ENCODE measurements at places on chromosomes 12 and 14. TPM values are rescaled to one million over a fixed set of nuclear protein-coding genes. Genes with fewer than 3 reads are reported as not detected.

DNA sequence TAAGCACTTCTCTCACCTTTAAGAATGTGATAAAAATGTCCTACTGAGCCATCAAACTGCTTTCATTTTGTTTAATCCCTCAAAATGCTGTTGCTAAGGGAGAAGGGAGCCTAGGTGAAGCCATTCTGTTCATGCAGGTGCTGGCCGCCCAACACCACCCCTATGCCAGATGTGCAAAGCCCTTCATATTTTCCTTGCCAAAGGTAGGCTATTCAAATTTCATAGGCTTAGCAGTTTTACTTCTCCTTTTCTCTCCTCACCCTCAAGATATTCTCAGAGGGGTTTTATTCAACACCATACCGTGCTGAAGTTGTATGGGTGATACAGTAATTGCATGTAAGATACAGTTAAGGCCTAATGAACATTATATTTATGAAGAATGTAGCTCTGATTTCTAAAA, 461.7 kb downstream of the GXYLT1 start:
- DNase-seq: peak; percentile 2
- H3K27ac ChIP-seq: no peak overlapping the region
- no peaks in the 10 kb centered on the region for H3K36me3 ChIP-seq
- H3K4me1 ChIP-seq: no peaks in the 10 kb centered on the region
- H3K4me3 ChIP-seq: no peak overlapping the region

DNA sequence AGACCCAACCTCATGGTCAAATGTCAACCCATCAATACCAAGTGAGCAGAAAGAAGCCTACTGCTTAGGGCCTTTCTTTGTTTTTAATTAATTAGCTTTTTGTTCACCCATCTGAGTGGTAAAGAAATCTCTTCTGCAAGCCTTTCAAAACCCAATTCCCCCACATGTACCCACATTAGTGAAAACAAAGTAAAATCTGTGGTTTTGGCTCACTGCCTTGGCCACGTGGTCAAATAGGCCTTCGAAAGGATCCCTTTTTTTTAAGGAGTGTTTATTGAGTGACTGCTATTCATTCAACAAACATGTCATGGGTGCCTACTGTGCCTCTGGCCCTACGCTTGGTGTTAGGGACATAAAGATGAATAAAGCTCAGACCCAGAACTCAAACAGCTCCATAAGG, 160.1 kb downstream of the NUAK1 start:
- H3K4me1 ChIP-seq: no peaks in the 10 kb centered on the region
- H3K36me3 ChIP-seq: no peaks in the 10 kb centered on the region
- no peak overlapping the region for H3K27ac ChIP-seq
- H3K4me3 ChIP-seq: no peak overlapping the region
- H3K27me3 ChIP-seq: no peaks in the 10 kb centered on the region

DNA sequence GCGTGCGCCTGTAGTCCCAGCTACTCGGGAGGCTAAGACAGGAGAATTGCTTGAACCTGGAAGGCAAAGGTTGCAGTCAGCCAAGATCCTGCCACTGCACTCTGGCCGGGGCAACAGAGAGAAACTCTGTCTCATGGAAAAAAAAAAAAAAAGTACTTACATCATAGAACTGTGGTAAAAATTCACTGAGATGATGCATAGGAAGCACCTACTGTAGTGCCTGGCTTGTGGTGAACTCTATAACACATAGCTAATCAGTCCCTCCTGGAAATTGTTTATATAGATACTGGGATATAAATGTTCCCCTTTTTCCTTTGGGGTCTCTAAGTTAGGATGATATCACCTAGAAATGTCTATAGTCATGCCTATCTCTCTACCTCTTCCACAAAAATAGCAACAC, 89.7 kb upstream of the CPM start:
- no peaks in the 10 kb centered on the region for H3K36me3 ChIP-seq
- no peaks in the 10 kb centered on the region for H3K4me1 ChIP-seq
- H3K27me3 ChIP-seq: no peaks in the 10 kb centered on the region
- no peak overlapping the region for H3K4me3 ChIP-seq
- no peak for DNase-seq

The RTL1 gene
- not detected for polyA plus RNA-seq

GRCh38 chr12:56317675-56318074, 1.9 kb upstream of the CNPY2 start:
- no peak overlapping the region for H3K4me3 ChIP-seq
- H3K4me1 ChIP-seq: peaks cover 12% of the 10 kb centered on the region
- DNase-seq: no peak
- no peaks in the 10 kb centered on the region for H3K27me3 ChIP-seq
- peaks cover 23% of the 10 kb centered on the region for H3K36me3 ChIP-seq
- H3K27ac ChIP-seq: no peak overlapping the region

The IPO4 gene
- 26.7 TPM for polyA plus RNA-seq

The CLEC4C gene
- 0.63 TPM for polyA plus RNA-seq

The DPF3 gene
- 13.4 TPM for polyA plus RNA-seq

DNA sequence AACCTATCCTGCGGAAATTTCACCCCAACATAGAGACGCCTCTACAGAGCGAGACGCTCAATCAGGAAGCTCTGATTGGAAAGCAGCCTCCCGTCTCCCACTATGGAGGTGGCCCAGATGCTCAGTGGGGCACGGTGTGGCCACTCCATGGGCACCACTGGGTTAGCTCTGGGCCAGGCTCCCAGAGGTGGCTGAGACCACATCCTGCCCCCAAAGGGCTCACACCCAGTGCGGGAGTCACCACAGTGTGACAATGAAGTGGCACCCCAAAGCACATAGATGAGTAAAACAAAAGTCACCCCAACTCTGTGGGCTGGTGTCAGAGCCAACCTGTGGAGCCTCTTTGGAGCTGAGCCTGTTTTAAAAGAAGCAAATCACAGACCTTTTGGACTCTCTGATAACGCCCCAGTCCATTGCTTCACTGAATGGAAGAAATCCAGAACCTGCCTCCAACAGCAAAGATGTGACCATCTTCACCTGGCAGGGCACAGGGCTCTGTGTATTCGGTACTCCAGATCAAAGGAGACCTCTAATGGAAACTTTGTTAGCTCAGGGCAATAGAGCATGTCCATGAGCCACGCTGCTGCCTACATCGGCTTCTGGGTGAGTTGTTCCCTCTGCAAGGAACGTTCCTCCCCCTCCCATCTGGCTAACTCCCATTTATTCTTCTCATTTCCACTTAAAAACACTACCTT, 19.6 kb downstream of the CLMN start:
- no peak overlapping the region for H3K27ac ChIP-seq
- H3K36me3 ChIP-seq: no peaks in the 10 kb centered on the region
- H3K4me1 ChIP-seq: peaks cover 51% of the 10 kb centered on the region
- no peak overlapping the region for H3K4me3 ChIP-seq
- no peak for DNase-seq

GRCh38 chr12:109358154-109358869, 10.6 kb downstream of the MYO1H start:
- H3K4me1 ChIP-seq: no peaks in the 10 kb centered on the region
- H3K27me3 ChIP-seq: no peaks in the 10 kb centered on the region
- H3K27ac ChIP-seq: no peak overlapping the region

- H3K4me3 ChIP-seq: no peak within 1 kb of the TSS
- H3K36me3 ChIP-seq: no peaks in the 10 kb centered on the region
- no peak for DNase-seq
- H3K4me1 ChIP-seq: no peaks in the 10 kb centered on the region
- no peak within 1 kb of the TSS for H3K27ac ChIP-seq
Measured at GRCh38 chr14:100323121-100323941, at the start of gene SLC25A47. SLC25A47 (plus strand) TSS chr14:100323339; CDS start chr14:100323415, 76 bp downstream.

DNA sequence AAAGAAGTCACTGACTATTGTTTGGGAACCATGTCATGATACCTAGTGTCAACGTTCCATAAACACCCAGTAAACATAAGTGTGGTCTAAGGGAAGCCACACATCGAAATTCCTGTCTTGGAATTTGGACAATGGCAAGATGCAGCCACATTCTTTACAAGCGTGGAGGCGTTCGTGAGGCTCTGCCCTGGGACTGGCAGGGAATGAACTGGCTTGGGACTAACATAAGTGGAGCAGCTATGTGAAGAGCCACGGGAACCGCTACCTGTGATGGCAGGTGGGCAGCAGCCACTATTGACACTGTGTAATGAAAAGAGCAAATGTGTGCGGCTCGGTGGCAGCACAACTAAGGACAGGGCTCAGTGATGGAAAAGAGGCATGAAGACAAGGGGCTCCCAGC, 10.0 kb upstream of the NRIP2 start:
- DNase-seq: no peak
- H3K4me1 ChIP-seq: no peaks in the 10 kb centered on the region
- H3K36me3 ChIP-seq: no peaks in the 10 kb centered on the region
- H3K27me3 ChIP-seq: no peaks in the 10 kb centered on the region

DNA sequence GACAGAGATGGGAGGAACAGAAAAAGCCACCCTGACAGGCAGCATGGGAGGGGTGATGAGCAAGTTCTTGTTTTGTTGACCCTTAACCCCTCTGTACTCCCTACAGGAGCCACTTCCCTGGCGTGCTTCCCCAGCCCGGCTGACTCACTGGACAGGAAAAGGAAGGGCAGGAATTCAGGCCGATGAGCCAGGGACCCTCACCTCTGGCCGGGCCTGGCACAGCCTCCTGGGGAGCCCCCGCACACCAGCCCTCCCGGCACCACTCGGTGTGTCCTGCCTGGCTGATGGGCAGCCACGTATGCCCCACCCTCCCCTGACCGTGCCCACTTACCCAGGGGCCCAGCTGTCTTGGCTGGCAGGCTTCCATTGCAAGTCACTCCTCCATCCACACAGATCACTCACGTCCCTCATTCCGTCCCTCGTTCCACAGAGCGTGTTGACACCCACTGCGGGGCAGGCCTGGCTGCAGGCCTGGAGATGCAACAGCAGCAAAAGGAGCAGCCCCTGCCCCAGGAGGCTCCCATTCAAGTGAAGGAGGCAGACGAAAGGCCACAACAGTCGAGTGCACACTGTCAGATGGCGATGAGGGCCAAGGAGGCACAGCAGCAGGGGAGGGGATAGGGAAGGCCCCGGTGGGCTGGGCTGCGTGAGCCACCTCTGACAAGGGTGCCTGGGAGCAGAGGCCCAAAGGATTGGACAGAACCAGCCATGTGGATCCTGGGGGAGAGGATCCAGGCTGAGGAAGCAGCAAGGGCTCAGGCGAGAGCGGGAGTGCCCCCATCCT, 19.7 kb upstream of the CD9 start:
- H3K4me1 ChIP-seq: no peaks in the 10 kb centered on the region
- H3K36me3 ChIP-seq: no peaks in the 10 kb centered on the region
- H3K27me3 ChIP-seq: peaks cover 16% of the 10 kb centered on the region
- H3K4me3 ChIP-seq: no peak overlapping the region
- no peak overlapping the region for H3K27ac ChIP-seq

- no peak for DNase-seq
- H3K4me3 ChIP-seq: no peak overlapping the region
- no peak overlapping the region for H3K27ac ChIP-seq
- no peaks in the 10 kb centered on the region for H3K27me3 ChIP-seq
Measured at GRCh38 chr12:131117438-131118245, 163.9 kb downstream of the ADGRD1 start.

GRCh38 chr14:79011091-79011919, 841.1 kb downstream of the NRXN3 start:
- no peaks in the 10 kb centered on the region for H3K4me1 ChIP-seq
- H3K27me3 ChIP-seq: no peaks in the 10 kb centered on the region
- H3K27ac ChIP-seq: no peak overlapping the region
- no peak overlapping the region for H3K4me3 ChIP-seq
- DNase-seq: peak; percentile 7
- no peaks in the 10 kb centered on the region for H3K36me3 ChIP-seq

DNA sequence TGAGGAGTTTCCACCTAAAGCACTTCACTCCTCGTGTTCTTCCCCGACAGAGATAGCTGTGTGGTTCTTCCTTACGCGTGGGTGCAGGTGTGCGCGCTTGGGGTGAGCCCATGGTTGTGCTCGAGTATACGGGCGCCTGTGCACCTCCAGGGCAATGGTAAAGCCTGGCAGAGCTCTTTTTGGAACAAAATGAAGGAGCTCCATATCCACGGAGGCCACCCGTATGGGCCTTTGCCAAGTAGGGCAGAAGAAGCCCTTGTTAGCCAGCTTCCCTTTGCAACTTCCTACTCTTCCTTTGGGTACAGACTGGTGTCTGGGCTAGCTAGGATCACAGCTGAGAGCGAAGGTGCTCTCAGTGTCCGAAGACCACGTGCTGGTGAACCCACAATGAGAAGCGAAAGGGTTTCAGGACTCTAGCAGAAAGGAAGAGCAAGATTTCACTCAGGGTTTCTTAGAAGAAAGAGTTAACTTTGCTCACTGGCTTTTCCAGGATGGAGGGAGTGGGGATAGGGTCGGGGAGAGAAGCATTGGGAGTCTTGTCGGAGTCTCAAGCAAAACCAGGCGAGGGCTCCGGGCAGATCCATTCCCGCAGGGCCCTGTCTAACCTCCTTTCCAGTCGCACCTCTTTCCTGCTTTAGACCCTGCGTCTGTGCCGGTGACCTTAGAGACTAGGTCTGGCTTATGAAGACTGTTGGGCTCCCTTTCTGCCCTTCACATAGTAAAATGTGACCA, 960 bp upstream of the LRFN5 start:
- peaks cover 30% of the 10 kb centered on the region for H3K4me1 ChIP-seq
- peaks cover 47% of the 10 kb centered on the region for H3K27me3 ChIP-seq
- H3K27ac ChIP-seq: no peak overlapping the region
- no peak overlapping the region for H3K4me3 ChIP-seq
- H3K36me3 ChIP-seq: no peaks in the 10 kb centered on the region

GRCh38 chr14:96423446-96424108, 31.6 kb downstream of the AK7 start:
- H3K27ac ChIP-seq: no peak overlapping the region
- peak; percentile 8 for DNase-seq
- H3K27me3 ChIP-seq: no peaks in the 10 kb centered on the region
- H3K4me1 ChIP-seq: peaks cover 14% of the 10 kb centered on the region
- no peaks in the 10 kb centered on the region for H3K36me3 ChIP-seq
- no peak overlapping the region for H3K4me3 ChIP-seq

The C3AR1 gene
- polyA plus RNA-seq: 0.13 TPM

The AREL1 gene
- polyA plus RNA-seq: 20.7 TPM

The NRXN3 gene
- not detected for polyA plus RNA-seq

The RNU6-8 gene
- not detected for polyA plus RNA-seq

The RNASE1 gene
- polyA plus RNA-seq: 0.25 TPM

The CELA1 gene
- polyA plus RNA-seq: not detected

DNA sequence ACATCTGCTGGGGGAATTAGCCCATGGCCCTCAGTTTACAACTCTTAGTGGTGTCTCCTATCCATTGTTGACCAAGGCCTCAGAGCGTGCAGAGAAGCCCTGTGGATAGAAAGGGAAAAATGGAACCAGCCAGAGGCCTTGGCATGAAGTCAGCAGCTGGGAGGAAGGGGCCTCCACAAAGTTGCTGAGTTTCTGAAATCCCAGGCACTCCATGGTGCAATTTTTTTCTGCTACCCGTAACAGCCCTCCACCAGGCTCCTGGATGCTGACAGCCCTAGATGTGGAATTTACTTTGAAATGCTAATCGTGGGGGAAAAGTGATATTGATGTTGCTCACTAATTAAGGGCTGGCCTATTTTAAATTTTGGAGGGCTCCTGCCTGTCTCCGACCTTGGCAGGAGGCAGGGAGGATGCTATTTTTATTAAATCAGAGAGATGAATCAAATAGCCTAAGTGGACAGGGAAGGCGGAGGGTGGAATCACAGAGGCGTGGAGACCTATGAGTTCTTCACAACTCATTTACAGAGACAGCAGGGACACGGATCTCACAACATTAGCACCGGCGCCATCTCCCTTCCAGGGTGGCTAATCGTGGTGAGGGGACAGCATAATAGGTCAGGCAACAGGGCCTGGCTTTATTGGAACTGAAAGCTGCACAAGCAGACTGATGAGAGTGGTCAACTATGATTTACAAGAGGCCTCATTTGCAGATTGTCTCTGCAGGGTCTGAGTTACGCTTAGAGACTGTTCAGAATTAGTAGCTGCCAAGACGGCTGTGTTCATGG, 99.8 kb upstream of the WSCD2 start:
- no peak overlapping the region for H3K27ac ChIP-seq
- no peaks in the 10 kb centered on the region for H3K4me1 ChIP-seq
- no peak overlapping the region for H3K4me3 ChIP-seq

Data from B cell (primary cell).